ENCODE measurements at places on chromosomes 2 and 18. TPM values are rescaled to one million over a fixed set of nuclear protein-coding genes. Genes with fewer than 3 reads are reported as not detected.

- DNase-seq = no peak
Measured at GRCh38 chr18:63109802-63110201, 209.8 kb downstream of the BCL2 start.

- DNase-seq = no peak
Measured at GRCh38 chr18:75364512-75365253, 62.8 kb downstream of the SMIM21 start.

DNA sequence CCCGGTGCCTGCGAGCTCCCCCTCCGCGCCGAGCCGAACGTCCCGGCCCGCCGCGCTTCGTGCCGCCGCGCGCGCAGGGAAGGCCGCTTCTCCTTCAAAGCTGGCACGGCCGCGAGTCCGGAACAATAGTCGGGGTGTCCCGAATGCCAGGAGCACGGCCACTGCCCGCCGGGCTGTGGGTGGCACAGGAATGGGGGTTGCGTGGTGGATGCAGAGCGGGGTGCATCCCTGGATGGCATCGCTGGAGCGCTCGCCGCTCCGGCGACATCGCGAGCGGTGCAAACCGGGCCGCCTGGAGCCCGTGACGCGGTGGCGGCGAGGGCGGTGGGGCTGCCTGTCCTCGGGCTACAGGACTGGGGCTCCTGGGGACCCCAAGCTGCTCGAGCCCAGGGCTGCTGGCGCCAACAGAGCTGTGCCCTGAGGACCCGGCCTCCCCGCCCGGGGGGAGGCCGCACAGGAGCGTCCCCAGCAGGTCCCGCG, 1.1 kb upstream of the SATB2 start:
- peak; percentile 68 for DNase-seq

DNA sequence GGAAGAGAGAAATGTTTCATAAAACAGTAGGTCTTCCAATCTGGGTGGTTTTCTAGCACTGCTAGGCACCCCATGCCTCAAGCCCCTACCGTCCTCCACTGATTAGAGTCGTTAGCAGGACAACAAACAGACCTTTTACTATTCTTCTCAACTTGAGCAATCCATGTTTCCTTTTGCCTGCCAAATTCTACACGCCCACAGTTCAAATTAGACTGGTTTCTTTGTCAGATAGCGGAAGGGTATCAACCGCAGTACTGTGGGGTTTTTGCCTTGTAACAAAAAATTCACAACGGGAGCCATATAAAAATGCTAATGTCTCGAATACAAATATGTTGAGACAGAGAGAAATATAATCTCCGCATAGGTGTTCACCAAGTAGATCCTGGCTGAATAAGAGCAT, 59.9 kb downstream of the VIT start:
- peak; percentile 60 for DNase-seq

DNA sequence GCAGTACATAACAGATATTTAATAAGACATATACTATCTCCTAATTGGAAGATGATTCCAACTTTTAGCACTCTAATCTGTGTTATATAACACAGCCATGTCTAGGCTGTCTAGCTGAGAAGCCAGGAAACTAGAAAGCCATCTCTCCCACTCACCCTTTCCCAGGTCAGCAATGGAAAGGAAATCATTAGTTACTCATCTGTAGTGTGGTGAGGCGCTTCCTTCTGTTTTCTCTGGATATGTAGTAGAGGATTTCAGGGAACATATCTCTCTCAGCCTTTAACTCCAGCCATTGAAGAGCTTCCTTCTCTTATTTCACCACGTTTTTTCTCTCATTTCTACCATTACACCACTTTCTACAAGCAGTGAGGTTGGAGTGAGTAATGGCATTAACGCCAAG, 19.4 kb downstream of the RBBP8 start:
- DNase-seq = no peak

GRCh38 chr2:225660262-225661131, 261.0 kb downstream of the NYAP2 start:
- peak; percentile 48 for DNase-seq

DNA sequence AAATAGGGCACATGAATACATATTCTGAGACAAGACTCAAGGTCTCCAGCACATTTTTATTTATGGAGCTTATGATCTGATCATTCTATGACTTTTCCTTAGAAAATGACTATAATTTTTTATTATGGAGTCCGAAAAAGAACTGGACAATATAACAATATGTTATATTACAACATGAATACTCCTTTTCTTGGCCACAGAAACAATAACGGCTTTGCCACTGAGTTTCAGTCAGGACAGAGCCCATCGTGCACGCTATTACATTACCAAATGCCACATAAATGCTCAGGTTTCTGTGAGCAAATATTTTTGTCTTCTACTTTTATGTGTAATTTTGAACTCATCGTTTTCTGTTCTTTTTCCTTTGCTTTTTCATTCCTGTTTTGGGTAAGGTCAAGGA, 509.2 kb upstream of the ZEB2 start:
- DNase-seq = no peak

GRCh38 chr2:215657844-215658243, 222.0 kb upstream of the FN1 start:
- DNase-seq = peak; percentile 95

GRCh38 chr2:231709636-231709980, 1.3 kb downstream of the PTMA start:
- peak; percentile 36 for DNase-seq

- DNase-seq = peak; percentile 84
Measured at GRCh38 chr2:42314892-42315468, 46.0 kb downstream of the COX7A2L start.

GRCh38 chr2:209977386-209978239, 24.8 kb upstream of the RPE start:
- DNase-seq = peak; percentile 9

Gene GALNT13
- not detected for total RNA-seq

DNA sequence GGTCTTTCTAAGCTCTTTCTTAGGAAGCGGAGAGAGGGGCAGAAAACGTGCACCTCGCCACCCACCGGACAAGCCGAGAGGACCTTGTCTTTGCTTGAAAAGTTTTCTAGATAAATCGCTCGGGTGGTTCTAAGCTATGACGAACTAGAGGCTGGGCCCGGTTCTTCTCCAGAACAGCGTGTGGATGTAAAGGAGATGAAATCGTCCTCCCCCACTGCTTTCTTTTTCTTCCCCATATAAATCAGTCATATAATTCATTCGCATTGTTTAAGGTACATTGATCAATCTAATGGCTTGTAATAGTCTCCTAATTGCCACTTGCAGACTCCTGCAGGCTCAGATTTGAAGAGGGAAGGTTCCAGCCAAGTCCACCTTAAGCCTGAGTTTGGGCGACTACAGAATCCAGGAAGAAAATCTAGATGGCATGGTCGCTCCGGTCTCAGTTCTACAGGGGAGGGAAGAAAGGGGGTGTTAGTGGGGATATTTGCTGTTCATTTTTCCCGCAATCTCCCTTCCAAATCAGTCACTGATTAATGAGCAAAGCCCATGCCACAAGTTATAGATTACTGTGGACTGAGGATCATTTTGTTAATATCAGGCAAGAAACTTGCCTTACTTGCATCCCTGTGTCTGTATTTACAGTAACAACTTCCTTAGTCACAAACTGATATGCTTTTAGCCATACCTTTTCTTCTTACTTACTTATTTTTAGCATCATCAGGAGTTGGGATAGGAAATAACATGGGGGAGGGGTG, 5.6 kb upstream of the SP9 start:
- DNase-seq = no peak

GRCh38 chr2:182148344-182148743, 162.7 kb downstream of the PPP1R1C start:
- DNase-seq = no peak

- no peak for DNase-seq
Measured at GRCh38 chr2:58594175-58594574, 353.1 kb upstream of the FANCL start.

Gene RAD51AP2
- 0.17 TPM for total RNA-seq

DNA sequence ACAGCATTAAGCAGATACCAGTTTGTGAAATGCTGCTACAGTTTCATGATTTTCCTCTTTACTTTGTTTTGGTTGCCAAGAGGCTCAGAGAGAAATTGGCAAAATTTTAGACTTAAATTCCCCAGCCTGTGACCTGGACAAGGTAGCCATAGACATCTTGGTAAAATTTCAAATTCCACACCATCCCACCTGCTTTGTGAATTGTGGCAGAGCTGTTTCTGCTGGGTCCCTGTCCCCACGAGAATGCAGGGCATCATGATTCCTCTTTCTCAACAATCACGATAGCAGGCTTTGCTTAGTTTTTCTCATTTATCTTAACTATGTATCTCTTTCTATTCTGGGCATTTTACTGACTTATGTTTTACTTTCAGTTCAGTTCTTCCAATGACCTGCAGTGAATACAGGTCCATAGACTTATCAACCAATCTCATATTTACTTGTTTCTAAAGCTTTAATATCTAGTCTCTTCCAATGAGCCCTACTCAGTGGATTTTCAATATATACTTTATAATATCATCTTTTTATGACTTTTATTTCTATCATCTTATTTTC, 351.6 kb downstream of the SOCS6 start:
- no peak for DNase-seq

Gene GALNT3
- total RNA-seq = 70.2 TPM

DNA sequence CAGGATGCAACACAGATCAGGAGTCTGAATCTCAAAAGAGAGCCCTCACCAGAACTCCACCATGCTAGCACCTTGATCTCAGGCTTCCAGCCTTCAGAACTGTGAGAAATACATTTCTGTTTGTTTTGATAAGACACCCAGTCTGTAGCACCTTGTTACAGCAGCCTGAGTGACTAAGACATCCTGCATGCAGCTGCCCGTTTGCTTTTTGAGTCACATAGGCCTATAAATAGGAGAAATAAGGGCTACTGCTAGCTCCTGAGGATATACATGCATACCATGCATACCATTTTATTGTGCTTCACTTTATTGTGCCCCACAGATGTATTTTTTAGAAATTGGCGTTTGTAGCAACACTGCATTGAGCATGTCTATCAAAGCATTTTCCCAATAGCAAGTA, 337.8 kb downstream of the CDH2 start:
- peak; percentile 94 for DNase-seq

GRCh38 chr2:239934571-239935171, 90.5 kb downstream of the NDUFA10 start:
- no peak for DNase-seq

DNA sequence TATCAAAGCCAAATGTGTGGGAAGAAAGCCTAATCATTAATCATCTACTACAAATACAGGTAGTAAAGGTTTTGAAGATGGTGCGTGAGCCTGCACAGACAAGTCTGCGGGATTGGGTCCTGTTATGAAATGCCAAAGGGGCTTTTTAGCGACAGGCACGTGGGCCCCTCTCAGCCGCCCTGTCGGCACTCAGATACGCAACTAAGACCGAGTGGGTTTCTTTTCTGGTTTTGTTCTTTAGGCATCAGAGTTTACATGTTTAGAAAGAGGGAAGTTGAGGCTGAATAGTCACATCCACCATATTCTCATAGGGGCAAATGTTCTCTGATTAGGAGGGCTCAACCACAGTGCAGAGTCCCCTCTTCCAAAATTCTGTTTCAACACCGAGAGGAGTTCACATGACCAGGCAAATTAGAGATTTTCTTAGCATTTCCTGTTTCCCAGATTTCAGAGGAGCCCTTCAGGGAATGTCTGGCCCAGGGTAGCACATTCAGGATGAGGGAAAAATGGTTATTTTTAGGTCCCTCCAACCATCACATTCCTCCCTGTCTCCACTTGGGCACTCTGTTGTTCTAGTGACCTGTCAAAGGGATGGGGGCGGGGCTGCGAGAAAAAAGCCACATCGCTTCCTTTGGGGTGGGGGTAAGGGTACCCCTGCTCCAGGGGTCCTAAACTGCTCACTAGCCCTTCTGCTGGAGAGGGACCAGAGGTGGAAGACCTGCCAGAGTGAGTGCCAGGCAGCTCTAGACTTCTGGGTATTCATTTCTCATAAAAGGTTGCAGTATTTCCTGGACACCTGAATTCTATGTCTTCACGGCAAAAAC, 159.2 kb downstream of the BCL2 start:
- DNase-seq = no peak

Gene C2orf78
- not detected for total RNA-seq

DNA sequence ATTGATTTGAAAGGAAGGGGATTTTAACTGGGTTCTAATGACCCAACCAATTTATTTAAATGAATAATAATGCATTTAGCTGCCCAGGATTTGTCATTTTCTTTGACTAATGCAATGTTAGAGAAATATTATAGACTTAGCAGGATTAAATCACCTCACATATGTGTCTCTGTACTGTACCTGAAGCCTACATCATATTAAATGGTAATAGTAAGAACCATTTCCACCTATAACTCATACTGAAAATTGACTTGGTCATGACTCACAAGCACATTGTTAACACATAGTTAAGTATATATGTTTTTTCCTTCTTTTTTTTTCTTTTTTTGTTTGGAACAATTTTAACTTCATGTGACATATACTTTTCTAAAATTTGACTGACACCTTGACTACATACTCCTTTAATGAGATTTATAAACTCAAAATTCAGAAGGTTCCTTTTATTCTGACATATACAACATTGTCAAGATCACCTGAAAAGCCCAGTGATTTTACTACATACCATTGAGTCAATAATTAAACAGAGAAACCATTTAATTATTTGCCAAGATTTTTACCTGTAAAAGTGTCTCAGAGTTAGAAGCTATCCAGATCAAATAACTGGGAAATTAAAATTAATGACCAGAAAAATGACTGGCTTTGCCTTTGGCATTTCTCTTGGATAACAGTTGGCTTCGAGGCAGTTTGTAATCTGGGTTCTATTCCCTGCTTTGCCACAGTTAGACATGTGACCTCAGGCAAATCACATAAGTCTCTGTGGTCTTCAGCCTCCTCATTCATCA, 58.8 kb upstream of the CDC42EP3 start:
- DNase-seq = no peak

DNA sequence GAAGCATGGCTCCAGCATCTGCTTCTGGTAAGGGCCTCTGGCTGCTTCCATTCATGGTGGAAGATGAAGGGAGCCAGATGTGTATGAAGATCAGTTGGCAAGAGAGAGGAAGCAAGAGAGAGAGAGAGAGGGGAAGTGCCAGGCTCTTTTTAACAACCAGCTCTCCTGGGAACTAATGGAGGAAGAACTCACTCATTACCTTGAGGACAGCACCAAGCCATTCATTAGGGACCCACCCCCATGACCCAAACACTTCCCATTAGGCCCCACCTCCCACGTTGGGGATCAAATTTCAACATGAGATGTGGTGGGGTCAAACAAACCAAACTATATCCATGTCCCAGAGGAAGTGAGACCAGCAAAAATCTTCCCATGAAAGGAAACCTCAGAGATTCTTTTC, 124.8 kb upstream of the SIX2 start:
- no peak for DNase-seq

GRCh38 chr2:203360833-203361430, 32.7 kb downstream of the ABI2 start:
- no peak for DNase-seq

GRCh38 chr2:238158509-238159070, at the start of gene ERFE:
ERFE (plus strand) TSS chr2:238158970; CDS start chr2:238159008, 38 bp downstream.
- DNase-seq = no peak

- no peak for DNase-seq
Measured at GRCh38 chr2:229910147-229910831, 11.5 kb downstream of the TRIP12 start.

Gene EML6
- 0.19 TPM for total RNA-seq

DNA sequence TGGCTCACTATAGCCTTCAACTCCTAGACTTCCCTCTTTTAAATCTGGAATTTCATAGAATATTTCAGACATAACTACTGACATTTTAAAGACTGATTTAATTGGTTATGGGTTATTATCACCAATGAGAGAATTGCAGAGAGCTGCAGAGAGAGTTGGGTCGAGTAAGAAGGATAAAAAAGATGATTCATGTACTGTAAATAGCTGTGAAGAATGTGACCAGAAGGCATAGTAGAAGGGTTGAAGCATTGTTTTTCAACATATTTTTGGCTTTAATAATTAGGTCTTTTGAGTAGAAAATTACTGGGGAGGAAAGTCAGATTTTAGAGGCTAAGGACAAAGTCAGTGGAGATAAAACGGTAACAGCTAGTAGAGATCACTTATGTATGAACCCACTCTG, 503.2 kb upstream of the SLC8A1 start:
- no peak for DNase-seq

Gene SMCHD1
- total RNA-seq = 44.4 TPM
